ENCODE measurements at places on chromosomes 6 and 20. TPM values are rescaled to one million over a fixed set of nuclear protein-coding genes. Genes with fewer than 3 reads are reported as not detected.

The CLVS2 gene
- total RNA-seq: not detected

The BIRC7 gene
- not detected for total RNA-seq

The KIF6 gene
- total RNA-seq: 1.4 TPM

The MATN4 gene
- not detected for total RNA-seq

The PTCRA gene
- total RNA-seq: not detected

The RNF39 gene
- not detected for total RNA-seq

Data from myometrial cell (primary cell).